CD4-positive, alpha-beta T cell treated with Interferon alpha-2 for 1 hour (primary cell): ENCODE measurements at places on chromosomes 3 and 15.

DNA sequence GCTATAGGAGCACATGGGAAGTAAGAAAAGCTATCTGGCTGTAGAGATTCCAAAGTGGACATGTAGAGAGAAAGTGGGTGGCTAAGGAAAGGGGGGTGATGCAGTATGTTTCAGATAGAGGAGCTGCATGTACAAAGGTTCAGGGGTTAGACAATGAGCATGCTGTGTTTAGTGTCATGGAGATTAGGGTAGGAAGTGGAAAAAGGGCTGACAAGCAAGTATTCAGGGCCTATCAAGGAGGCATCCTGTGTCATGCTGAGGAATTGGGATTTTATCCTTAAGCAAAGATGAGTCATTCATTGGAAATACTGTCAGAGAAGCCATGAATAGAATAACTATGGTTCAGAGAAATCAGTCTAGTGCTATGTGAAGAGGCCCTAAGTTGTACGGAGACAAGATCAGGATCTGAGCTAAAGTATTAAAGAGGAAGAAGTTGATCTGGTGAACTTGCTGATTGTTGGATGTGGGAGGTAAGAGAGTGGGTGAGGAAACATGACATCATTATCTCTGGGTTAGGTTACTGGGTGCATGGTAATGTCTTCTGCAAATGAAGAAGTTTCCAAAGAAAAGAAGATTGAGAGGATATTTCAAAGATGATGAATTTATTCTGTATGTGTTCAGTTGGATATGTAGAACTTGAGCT, 176.7 kb upstream of the GOLIM4 start:
- DNase-seq, result no peak

DNA sequence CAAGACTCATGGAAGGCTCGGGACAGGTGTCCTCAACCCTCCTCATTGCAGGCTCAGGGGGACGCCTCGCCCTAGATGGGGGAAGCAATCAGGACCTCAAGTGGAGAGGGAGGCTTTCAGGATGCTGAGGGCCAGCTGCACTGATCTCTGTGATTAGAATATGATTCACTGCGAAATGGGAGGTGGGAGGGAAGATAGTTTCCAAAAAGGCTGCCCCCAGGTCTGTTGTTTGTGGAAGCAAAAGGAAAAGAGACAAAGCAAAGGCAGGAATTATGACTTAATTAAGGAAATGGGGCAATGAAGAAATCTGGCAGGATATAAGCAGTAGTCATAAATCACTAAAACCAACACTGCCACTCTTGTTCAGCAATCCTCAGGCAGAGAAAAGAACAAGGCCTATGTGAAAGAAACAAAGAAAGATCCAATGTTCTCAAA, 85.6 kb upstream of the ABHD17C start:
- no peak for DNase-seq

- no peak for DNase-seq
Measured at GRCh38 chr3:129440618-129441190, 680 bp downstream of the IFT122 start.

DNA sequence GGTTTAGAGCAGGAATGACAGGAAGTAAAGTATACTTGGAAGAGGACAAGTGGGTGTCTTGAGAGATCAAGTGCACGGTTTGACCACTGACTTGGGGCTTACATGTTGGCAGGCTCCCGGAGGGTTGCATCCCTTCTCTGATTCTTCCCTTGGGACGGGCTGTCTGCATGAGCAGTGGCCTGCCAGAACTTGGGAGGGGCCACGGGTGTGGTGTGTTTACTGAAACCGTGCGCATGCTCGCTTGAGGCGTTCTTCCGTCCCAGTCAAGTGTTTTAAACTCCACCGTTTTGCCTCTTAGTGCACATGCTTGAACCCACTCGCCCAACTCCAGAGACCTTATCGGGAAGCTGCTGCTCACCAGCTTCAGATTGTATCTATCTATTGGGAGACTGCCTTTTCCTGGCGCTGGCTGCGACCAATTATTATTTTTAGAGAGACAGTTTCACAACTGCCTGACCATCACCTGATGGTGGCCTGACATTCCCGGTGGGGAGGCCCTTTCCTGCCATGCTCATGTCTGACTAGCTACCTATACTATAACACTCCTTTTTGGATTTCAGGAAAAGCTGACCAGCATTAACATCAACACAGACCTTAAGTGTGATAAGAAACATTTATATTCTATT, 14.9 kb upstream of the C3orf22 start:
- DNase-seq, result no peak

DNA sequence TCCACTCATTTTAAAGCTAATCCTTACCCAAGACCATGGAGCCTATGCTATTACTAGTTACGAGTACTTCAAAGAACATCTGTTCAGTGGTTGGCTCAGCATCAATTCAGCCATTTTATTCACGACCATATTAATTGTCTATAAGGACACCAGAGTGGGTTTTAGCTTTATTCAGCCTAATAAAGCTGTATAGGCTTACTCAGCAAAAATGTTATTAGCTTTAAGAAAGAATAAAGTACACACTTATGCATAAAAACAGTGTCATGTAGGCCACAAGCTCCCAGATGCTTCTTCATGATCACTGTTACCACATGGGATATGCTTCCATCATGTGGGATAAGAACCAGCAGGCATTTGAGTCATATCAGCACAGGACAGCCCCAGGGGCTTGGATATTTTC, 87.4 kb upstream of the GPR149 start:
- no peak for DNase-seq

GRCh38 chr3:186330772-186331460, 31.1 kb downstream of the DGKG start:
- no peak for DNase-seq

DNA sequence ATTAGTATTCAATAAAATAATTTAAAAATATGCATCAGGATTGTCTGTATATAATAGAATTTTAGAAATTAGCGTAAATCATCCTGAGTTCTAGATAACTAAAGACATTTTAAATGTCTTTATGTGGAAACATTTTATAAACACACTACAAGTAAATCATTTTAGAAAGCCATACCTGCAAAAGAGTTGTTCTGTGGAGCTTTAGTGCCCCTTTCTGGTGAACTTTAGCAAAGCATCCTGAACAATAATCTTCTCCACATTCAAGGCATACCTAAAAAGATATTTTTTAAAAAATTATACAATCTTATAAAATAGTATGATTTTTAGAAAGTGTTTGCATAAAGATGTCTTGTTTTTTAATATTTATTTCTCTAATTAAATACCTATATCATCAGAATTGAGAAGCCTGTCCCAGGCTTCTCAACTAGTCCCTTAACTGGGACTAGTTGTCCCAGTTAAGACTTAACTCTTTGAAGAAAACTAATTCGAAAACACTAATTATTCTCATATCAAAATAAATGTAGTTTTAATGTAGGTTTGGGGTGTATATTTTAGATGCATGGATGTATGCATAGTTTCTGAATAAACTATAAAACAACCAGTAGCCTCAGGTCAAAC, 29.7 kb downstream of the ZBBX start:
- DNase-seq, result no peak

DNA sequence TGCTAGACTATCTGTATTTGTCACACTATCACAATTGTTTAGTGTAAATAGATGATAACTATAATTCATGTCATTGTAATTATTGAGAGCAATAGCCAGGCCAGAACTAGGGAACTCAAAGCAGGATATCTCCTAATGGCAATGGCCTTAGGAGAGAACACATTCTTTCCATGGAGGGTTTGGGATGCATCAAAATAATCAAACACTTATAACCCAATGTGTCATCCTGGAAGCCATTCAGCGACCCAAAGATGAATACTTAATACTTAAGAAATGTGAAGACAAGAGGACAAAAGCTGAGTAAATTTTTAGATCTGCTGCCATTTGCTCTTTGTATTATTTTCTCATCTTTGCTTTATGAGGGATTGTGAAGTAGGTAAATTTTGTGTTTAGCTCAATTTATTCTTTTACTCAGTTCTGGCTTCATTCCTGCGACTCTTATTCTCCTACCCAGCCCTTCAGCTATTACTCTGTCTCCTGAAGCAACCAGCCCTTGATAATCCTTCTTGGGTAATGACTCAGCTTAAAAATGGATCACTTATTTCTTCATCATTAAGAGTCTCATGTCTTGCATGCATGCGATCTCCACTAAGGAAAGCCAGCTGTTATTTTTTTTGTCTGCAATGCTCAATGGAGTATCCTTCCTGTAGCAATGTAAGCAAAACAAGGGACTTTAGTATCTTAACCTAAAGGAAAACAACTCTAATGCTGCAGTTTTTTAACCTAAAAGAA, 2.0 kb downstream of the OR4F15 start:
- DNase-seq, result no peak
